Dermis microvascular lymphatic vessel endothelial cell (primary cell): ENCODE measurements at places on chromosomes 7 and 10.

- no peak for DNase-seq
Measured at GRCh38 chr10:70751991-70752390, 33.2 kb downstream of the TBATA start.

DNA sequence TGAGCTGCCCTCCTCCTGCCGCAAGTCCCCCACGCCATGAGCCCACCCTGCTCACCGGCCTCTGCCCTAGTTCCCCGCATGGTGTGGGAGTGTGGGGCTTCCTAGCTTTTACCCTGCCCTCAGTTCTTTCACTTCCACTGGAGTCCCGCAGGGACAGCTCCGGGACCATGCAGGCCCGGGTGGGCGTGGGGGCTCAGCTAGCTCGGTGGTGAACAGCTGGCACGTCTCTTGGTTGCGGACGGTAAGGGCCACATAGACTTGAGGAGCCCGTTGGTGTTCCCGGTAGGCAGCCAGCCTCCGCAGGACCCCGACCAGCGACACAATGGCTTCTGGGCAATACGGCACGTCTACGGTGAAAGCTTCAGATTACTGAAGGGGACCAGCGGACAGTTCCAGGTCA is 108.9 kb upstream of the CCZ1B start:
- no peak for DNase-seq

DNA sequence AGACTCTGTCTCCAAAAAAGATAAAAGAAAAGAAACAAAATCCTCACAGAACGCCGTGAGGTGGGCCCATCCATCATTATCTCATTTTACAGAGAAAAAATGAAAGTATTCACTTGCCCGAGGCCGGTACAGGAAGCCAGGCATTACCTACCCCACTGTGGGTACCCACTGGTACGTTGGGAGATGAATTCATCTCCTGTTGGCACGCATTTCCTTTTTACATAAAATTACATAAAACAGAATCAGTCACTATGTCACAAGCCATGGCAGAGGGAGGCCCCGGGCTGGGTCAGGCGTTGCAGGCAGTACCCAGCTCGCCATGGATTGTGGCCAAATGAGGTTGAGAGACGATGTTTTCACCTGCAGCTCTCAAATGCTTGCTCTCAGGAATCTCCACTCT is 38.6 kb upstream of the TNRC18 start:
- no peak for DNase-seq

DNA sequence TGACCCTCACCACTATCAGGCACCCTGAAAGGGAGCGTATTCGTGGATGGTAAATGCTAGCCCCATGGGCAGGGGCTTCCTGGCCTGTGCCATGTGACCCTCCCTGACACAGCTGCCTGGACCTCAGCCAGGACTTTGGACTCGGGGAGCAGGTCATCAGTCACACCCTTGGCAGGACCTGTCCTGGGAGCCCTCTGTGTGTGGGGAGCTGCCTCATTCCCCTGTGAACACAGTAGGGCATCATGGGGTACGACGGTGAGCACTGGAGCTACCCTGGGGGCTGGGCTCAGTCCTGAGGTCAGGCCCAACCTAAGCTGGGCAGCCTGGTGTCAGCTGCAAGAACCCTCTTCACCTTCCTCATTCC is 129.3 kb upstream of the FAM20C start:
- DNase-seq, result no peak

DNA sequence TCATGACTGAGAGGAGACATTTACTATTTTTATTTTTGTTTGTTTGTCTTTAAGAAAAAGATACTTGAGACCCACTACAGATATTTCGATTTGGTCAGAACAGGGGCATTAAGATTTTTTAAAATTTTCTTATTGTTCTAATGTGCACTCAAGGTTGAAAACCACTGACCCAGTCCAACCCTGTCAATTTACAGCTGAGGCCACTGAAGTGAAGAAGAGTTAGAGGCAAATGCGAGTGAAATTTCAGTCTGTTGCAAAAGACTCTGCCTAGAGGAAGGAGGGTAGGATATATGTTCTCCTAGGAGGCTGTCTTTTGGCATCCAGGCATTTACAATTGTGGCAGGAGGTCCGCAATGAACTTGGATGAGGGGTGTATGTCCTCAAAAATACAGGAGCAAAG is 396.3 kb downstream of the RPS24 start:
- no peak for DNase-seq

DNA sequence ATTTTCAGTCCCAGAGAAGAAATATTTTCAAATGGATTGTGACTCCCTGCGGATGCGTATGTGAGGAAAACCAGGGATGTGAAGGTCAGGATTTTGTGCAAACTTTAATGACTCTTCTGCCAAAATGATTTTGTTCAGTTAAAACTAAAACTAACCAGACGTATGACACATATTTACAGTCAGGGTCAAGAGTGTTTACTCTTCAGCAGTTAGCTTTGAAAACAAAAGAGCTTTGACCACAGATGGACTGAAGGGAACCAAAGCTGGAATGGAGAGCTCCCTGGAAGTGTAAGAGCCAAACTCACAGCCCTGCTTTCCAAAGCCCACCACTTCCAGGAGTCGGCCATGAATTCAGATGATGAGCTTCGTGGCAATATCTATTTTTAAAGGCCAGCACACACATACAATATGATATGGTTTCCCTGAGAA is 15.5 kb downstream of the SVIL start:
- DNase-seq, result no peak

DNA sequence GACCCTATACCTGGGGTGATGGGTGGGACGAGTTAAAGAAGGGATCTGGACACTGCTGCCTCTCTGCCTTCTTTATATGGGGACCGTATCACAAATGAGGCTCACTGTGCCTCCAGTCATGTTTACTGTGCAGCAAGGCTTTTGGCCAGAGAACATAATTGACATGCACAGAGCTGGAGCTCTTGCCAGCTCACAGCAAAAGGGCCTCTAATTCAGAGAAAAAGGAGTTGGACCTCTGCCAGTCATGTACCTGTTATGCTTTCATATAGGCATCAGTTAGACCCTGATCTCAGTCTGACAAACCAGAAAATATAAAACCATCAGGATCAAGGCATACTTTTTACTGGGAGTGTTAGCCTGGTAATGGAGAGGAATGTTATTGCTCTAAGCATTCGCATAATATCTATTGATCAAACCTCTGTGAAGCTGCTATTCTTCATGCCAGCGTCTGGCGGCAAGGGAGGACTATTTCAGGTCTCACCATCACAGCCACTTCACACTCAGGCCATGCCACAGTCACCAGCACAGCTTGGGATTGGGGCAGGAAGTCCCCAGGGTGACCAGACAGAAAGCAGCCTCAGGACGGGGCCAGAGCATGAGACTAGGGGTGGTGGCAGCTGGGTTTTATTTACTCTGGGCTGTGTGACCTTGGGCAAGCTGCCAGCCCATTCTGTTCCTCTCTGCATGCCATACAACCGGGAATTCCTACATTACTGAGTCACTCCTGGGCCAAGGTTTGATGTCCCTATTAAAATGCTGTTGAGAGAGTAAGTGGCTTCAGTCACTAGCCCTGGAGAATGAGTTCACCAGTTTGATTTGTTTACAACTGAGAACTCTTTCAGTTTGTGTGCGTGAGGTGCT is 90.1 kb downstream of the NPSR1 start:
- DNase-seq, result peak; percentile 87

DNA sequence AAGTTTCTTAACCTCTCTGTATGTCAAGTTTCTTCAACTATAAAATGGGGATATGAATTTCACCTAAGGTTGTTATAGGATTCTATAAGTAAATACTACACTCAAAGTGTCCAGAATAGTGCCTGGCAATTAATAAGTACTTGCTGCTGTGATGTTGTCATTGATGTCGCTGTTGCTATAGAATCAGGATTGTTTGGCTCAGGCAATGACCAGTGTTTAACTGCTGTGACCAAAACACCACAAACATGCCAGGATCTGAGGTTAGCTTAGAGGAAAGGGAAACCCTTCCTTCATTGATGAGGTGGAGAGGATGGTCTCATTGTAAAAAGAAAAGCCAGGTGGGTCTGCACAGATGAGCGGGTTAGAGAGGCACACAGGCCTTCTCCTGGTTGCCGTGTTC is 223.1 kb upstream of the INHBA start:
- no peak for DNase-seq

GRCh38 chr7:142873281-142873784 is 12.2 kb downstream of the TRPV6 start:
- DNase-seq, result no peak

DNA sequence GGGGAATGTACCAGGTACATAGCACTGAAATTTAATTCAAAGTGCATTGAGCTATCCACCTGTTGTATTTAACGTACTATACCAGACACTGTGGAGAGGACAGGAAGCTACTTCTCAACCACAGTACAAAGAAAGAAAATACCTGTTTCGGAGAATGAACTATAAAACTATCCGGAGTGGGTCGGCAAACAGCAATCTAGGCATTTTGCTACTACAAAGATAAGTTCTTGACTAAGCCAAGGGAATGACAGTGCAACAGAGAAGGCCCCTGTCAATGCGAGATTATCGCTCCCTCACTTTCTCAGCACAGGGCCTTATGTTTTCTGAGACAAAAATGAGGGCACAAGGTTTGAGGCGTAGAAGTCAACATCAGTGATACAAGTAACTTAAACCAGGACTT is 27.4 kb downstream of the SFMBT2 start:
- DNase-seq, result no peak

DNA sequence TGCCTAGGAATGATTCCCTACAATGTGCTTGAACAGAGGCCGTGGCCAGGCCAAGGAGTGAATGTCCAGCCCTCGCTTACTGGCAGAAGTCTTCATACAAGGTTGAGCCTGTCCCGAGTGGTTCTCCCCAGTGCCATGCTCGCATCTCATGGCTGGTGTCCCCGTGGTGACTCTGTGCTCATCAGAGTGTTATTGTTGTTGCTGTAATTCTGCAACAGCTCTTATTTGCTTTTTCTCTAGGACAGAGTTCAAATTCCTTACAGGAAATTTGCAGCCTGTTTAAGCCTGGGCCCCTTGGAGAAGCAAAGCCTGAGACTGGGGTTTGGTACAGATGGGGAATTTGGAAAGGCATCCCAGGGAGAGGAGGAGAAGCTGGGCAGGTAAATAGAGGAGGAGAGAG is 157.7 kb upstream of the PRR15 start:
- no peak for DNase-seq

- no peak for DNase-seq
Measured at GRCh38 chr7:6376820-6377219, 70.9 kb downstream of the DAGLB start.

GRCh38 chr10:48205918-48206317 is 68.6 kb downstream of the FRMPD2 start:
- DNase-seq, result no peak

DNA sequence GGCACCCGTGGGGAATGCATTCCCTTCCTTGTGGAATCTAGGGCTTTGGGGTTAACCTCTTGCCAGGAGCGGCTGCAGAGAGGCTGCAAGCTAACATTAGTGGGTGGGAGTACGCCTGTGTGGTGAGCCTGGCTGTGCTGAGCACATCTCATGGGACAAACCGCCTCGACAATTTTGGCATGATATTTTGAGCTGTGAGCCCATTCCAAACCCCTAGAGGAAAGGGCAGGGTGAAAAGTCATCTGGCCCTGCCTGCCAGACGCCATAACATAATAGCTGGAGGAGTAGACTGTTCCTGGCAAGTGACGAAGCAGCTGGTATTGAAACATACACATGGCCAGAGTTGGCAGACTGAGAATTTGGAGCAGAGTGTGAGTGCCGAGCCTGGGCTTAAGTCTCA is 110.0 kb downstream of the TACC2 start:
- no peak for DNase-seq

DNA sequence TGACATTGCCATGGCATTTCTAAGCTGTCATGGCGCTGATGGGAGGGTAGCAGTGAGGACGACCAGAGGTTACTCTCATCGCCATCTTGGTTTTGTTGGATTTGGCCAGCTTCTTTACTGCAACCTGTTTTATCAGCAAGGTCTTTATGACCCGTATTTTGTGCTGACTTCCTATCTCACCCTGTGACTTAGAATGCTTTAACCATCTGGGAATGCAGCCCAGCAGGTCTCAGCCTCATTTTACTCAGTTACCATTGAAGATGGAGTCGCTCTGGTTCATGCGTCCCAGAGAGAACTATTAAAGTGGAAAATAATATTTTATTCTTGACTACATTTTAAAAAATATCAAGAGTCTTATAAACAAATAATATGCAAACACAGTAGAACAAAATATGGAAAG is 131.7 kb downstream of the RSU1 start:
- DNase-seq, result no peak

DNA sequence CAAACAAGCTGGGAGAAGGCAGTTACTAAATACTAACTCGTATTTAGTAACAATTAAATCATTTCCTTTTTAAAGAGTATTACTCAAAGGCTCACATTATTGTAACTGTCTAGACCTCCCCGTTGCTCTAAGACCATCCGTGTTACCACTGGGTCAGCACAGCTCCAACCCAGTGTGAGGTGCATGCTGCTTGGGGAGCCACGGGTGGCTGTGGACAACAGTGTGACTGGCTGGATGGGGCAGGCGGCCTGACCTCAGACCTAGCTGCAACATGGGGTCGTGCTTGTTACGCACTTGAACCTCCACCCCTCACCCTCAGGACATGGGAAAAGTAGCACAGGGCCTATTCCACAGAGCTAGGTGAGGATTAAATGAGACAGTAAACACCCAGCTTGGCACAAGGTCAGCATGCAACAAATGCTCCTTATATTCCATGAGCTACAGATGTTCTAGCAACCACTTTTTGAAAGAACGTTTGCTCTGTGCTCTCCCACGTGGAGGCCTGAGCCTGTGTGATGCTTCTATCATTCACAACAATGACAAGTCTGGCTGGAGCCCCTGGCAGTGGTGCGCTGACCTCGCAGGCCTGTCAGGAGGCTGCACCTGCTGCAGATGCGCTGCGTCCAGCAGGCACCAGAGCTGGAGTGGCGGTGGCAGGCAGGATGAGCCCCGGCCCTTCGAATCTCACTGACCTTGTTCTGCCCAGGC is 135.7 kb downstream of the PKD1L1 start:
- no peak for DNase-seq

DNA sequence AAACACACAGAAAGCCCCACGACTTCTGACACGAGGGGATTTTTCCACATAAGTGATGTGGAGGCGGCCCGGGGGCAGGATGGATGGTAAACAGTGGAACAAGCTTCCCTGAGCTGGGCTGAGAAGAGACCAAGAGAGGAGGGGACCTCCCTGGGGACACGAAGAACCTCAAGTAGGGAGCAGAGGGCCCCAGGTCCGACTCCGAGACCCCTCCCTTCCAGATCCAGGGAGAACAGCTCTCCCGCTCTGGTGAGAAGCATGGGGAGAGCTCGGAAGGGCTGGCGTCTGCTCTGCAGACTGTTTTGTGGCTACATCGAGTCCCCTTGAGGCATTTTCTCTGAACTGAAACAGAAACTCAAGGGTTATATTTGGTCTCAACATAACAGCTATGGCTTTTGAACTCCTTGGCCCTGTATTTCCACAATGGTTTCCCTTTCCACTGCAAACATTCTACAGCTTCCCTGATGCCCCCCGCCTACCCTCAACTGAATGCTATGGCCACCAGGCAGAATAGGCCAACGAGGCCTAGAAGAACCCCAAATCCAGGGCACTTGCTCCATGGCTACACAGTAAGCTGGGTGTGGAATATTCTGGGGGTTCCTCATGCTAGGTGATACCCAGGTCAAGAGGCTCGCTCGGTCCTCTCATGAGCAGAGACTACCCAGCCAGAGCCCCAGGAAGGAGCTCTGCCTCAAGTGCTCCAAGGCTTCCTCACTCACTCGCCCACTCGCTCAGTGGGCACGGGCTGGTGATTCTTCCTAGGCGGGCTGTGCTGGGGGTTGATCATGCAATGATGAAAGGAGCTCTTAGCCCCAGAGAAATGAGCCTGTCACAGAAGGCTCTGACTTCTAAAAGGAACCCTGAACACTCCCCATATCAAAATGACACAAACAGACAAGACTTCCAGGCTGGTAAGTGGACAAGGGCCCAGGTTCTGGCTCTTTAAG is 47.5 kb downstream of the FAM53B start:
- DNase-seq, result no peak
